ENCODE measurements at places on chromosomes 11 and 22. TPM values are rescaled to one million over a fixed set of nuclear protein-coding genes. Genes with fewer than 3 reads are reported as not detected.

GRCh38 chr22:27452245-27452644 is 349.3 kb downstream of the MN1 start:
- no peak for DNase-seq

Gene SLC25A45
- total RNA-seq = 4.6 TPM

GRCh38 chr11:31799435-31800397 is 11.4 kb downstream of the PAX6 start:
- DNase-seq = peak; percentile 55

Gene OR6Q1
- not detected for total RNA-seq

DNA sequence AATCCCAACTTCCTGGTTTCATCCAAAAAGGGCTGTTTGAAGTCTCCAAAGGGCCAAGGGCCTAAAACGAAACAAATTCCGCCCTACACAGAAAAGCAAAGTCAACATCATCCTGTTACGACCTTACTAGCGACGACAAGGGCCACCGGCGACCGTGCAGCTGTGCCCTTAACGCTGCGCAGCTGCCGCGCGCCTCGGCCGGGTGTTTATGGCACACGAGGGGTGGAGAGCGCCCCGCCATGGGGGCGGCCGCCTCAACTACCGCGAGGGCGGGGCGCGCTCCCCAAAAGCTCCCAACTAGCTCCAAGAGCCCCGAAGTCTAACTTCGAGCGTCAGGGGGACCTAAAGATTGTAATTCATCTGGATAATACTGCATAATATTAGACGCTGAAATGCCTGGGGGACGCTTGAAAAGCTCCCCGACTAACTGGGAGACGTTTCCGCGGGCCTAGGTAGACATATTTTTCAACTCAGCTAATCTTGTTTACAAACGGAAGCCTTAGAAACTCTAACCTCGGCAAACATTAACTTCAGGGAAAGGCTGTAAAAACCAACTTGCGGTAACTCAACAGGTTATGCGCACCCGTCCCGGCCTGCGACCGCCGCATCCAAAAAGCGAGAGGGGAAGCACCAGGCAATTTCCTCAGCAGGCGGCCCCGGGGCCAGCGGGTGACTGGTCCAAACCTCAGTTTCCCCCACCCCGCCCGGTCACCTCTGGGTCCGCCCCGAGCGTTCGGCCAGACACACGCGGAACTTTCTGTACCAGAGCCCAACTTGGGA is 694 bp downstream of the TMEM123 start:
- DNase-seq = peak; percentile 74

Gene ALDH3B2
- total RNA-seq = not detected

DNA sequence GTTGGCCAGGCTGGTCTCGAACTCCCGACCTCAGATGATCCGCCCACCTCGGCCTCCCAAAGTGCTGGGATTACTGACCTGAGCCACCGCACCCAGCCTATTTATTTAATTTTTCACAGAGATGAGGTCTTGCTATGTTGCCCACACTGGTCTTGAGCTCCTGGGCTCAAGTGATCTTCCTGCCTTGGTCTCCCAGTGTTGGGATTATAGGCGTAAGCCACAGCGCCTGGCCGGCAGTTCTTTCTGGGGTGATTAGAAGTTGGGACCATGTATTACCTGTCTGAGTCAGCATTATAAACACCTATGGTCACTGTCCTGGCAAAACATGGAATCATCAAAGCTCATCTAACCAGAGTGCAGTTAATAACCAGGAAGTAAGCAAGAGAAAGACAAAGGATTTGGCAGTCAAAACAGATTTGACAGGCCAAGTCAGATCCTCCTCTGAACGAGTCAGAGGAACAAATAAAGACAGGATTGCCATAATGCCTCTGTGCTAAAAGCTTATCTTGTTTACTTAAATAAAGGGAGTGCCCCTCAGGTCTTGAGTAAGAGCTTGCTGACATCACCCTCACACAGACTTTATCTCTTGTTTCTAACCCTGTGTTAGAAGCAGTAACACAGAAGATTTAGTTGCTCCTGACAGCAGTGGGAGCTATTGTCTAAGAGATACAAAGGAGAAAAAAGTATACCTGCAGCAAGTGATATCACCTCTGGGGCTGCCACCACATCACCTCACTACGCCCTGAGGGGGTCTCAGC is 3.7 kb downstream of the SERPIND1 start:
- no peak for DNase-seq

DNA sequence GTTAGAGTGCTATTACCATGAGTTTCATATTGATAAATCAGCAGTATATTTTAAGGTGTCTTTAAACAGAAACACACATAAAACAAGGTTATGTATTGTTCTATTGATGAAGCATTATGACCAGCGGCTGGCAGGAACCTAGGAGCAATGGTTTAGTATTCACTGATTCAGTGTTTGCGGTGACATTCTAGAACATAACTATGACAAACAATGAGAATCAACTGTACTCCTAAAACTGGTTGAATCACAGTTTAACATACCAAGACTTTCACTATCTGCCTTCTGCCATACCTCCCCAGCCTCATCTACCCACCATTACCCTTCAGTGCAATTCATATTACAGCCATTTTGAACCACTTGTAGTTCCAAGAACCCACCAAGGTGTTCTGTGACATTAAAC is 8.8 kb downstream of the HOATZ start:
- DNase-seq = no peak

Gene TMEM86A
- 7.8 TPM for total RNA-seq

Gene RASD2
- 0.80 TPM for total RNA-seq

DNA sequence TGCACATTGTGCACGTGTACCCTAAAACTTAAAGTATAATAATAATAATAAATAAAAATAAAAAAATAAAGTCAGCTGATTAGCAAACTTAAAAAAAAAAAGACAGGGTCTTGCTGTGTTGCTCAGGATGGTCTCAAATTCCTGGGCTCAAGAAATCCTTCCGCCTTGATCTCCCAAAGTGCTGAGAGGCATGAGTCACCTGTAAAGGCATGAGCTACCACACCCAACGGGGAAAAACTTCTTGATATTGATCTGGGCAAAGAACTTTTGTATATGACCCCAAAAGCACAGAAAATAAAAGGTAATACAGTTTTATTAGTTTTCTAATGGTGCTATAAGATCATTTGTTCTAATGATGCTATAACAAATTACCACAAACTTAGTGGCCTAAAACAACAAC is 46.1 kb downstream of the ENTHD1 start:
- no peak for DNase-seq

Gene APLNR
- 2.9 TPM for total RNA-seq

DNA sequence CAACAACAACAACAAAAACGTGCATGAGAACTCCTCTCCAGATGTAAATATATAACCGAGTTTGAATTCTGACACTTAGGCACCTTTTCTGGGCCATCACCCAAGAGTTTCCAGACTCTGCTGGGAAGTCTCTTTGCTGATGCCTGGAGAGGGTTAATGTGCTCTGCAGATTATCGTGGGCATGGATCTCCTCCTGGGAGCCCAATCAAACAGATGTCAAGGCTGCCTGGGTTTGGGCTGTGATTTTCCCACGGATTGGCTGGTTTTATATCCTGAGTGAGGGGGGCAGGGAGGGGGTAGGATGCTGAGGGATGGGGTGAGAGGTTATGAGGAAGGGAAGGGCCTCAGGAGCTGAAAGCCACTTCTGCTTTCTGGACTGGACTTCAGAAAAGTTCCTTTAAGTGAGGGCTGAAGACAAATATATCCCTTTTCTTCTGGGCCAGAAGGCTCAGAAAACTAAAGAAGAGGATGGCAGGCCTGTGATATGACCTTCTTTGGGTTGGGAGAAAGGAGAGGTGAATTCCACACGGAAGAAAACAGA is 4.2 kb downstream of the ELF5 start:
- no peak for DNase-seq

- DNase-seq = no peak
These were observed 5.7 kb upstream of the CEP126 start for GRCh38 chr11:101909087-101909486.

Gene CATSPER1
- total RNA-seq = not detected

DNA sequence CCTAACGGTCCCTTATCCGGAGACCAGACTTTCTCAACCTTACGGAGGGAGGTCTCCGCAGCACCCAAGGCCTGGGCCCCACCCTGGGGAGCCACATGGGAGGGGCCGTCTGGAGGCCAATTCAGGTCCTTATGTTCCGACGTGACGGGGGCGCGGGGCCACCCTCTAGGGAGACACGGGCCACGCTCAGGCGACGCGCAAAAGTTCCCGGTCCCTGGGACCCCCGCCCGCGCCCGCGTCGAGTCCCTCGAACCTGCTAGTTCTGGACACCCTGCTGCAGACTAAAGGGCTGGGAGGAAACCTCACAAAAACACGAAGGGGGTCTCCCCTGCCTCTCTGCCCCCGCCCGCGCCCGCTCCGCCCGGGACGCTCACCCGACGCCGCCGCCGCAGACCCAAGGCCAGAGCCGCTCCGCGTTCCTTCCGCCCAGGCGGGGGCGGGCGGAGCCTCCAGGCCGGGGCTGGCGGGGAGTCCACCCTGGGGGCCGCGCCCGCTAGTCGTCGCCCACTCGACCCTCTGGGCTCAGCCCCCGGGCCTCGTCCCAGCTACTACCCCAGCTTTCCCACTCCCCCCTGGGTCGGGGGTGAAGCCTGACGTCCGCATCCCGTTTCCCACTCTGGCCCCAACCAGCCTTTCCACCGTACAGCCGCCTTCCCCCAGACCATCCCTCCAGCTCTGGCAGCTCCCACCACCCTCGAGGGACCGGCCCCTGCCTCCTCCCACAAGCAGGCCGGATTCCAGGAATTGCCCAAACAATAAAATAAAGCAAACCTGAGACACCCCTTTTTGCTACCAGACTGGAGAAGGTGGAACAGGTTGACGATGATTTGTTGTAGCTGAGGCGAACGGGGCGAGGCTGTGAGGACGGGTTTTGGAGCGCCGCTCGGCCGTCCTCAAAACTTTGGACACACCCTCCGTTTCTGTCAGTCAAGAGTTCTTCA is 2.7 kb downstream of the RNH1 start:
- peak; percentile 43 for DNase-seq

DNA sequence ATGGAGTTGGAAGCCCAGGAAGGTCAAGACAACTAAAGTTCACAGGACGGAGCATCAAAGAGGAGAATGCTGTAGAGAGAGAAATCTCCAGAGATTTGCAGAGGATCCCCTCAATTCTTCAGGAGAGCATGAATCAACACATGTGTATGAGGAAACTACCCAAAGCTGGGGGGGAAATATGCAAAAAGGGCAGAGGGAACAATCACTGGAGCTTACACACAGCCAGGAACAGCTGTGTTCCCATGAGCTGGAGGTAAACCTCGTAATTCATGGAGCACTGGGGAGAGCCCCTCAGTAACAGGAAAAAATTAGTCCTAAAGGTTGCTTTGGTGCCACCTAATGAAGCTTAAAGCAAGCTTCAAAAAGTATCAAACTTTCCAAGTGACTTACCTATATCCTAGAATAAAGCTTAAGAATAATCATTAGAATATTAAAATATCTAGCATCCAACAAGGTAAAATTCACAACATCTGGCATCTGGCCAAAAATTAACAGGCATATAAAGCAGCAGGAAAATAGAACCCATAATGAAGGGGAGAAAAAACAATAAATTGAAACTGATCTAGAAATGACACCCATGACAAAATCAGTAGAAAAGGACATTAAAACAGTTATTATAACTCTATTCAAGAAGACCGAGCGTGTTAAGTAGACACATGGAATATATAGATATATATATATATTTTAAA is 134.2 kb downstream of the STK33 start:
- no peak for DNase-seq

DNA sequence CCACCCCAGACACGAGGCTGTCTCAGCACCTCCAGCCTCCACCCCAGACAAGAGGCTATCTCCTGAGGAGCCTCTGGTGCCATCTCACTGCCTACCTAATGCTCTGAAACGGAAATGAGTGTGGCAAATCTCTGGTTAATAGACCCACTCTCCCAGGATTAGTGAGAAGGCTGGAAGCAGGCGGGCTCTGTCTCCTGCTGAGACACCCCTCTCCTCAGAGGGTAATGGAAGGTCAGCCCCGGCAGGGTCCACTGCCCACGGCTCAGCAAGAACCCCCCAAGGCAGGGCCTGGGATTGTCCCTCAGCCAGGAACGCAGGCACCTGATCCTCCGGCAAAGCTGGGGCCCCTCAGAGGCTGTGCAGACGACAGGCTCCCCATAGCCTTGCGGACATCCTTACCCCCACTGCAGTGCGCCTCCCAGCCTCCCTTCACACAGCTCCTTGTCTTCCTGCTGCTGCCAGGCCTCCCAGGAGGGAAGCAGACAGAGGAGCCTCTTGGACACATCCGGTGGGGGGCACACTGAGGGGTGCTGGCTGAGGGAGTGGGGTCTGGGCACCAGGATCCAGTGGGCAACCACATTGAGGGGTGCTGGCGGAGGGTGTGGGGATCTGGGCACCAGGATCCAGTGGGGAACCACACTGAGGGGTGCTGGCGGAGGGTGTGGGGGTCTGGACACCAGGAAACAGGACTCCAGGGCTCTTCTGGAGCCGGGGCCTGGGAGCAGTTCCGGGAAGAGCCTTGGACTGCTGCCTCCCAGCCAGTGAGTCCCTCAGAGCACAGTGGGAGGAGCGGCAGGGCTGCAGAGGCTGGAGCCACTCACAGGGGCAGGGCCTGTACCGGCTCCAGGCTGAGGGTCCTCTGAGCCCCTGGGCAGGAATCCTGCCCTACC is 13.1 kb downstream of the CHID1 start:
- no peak for DNase-seq

- no peak for DNase-seq
These were observed 56.9 kb upstream of the CSNK2A3 start for GRCh38 chr11:11409901-11410300.

GRCh38 chr11:44630511-44631210 is 65.2 kb downstream of the CD82 start:
- DNase-seq = peak; percentile 18

DNA sequence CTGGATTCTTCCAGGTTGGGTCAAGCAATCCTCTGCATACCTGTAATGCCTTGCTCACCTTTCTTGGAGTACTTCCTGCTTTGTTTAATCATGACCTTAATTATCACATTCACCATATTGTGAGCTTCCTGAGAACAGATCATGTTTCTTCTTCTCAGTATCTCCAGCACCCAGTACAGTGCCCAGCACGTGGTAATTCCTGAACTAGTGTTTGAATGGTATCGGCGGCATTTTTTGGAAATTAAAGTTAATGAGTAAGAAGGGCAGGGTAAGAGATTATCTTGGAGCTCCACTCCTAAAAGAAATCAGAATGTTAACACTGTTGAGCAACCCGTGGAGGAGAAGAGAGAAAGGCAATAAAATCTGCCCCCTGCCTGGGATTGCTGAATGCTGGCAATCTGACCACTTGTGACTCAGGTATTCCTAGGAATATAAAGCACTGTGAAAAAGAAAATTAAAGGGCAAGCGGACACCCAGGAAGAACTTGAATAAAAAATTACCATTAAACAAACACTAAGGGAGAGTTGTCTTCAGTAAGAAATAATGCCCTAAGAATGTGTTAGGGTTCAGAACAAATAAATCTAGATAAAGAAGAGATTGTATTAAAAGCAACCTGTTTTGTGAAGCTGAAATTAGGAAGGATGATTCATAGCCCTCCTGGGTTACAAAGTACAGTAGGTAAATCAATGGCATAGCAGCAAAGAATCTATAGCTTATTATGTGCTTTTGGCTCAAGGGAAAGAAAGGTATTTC is 92.9 kb downstream of the PDHX start:
- DNase-seq = no peak
